ENCODE measurements at places on chromosomes 3 and 15.

- no peak for DNase-seq
Observed at GRCh38 chr15:61762676-61763075, 297.6 kb downstream of the VPS13C start.

DNA sequence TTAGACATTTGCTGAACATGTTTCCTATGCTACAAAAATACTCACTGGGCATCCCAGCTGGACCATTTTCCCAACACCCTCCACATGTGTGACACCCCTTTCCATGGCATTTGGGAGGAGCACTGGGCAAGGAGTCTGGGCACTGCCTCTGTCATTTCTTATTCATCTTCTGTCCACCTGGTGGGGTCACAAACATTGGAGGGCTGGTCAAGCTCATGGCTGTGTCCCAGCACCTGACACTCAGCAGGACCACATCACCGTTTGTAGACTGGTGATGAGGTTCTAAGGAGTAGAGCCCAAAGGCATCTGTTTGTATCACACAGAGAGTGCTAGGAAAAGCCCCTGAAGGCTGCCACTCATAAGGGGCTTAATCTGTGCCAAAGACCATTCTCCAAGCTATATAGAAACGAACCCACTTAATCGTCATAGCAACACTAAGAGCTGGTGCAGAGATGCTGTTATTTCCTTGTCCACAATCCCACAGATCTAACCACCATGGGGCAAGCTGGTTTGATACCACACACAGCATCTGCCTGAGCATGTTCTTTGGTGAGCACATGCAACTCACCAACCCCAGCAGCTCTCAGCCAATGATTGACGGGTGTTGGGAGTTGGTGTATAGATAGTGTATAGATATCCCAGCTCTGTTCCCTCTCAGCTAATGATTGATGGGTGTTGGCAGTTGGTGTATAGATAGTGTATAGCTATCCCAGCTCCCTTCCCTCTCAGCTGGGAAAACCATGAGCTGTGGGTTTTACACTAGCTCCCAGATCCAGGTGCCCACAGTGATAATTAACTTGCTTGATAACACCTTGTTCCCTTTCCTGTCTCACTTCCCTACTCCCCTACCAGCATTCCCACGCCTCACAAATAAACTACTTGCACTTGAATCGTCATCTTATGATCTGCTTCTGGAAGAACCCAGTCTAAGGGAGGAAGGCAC, 42.7 kb upstream of the ATP2B2 start:
- no peak for DNase-seq

DNA sequence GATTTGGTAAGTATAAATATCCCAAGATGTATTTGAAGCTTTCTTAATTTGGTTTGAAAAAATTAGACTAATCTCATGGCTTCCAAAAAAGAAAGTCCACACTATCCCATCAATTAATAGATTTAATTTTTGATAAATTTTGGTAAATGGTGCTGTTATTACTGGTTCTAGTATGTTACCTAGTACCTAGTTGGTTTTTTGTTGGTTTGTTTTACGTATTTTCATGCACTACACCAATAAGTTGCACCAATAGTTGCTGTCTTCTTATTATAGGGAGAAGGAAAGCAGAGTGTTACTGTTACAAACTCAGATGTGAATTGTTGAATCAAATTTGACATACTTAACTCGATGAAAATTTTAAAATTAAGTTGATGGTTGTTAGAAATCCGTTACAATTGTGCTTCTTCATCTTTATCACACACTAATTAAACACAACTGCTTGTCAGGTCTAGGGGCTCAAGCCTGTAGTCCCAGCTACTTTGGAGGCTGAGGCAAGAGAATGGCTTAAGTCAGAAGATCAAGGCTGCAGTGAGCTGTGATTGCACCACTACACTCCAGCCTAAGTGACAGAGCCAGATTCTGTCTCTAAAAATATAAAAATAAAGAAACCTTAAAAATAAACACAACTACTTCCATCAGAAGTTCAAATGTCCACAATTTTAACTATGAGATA, 23.1 kb upstream of the MBNL1 start:
- peak; percentile 66 for DNase-seq

- no peak for DNase-seq
Observed at GRCh38 chr15:80106051-80106450, 46.6 kb downstream of the ZFAND6 start.

DNA sequence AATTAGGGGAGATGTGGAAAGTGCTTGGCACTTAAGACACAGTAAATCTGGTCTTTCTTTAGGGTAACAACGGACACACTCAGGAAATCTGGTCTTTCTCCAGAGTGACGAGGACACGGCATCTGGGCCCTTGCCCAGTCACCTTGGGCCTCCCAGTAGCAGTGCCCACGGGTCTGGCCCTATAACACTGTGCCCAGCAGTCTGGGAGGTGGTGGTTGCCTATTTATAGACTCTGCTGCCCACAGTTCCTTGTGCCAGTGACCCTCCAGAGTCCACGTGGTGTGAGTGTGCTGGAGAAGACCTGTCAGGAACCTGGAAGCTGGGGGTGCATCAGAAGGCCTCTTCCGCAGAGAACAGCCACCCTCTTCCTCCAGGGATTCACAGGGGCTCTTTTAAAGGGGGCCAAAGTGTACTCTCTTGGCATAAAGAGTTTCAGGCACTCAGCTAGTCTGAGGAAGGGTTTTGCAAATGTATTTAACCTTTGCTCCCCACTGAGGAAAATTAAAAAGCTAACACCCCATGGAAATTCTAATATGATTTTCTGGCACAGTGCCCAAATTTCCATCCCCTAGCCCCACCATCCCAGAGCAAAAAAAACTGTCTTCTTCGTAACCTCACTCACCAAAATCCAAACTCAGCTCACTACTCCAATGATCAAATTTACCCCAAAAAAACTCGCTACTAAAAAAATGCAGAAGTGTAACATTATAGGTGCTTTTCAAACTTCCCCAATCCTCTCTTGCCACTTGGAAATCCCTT, 15.4 kb downstream of the WNT5A start:
- no peak for DNase-seq

GRCh38 chr15:85168642-85169173, 187.1 kb downstream of the PDE8A start:
- peak; percentile 39 for DNase-seq

All from CD4-positive, CD25-positive, alpha-beta regulatory T cell (primary cell).